ENCODE measurements at places on chromosomes 6 and 20.

- no peak for DNase-seq
Observed at GRCh38 chr6:6971369-6971768, 136.4 kb upstream of the RREB1 start.

DNA sequence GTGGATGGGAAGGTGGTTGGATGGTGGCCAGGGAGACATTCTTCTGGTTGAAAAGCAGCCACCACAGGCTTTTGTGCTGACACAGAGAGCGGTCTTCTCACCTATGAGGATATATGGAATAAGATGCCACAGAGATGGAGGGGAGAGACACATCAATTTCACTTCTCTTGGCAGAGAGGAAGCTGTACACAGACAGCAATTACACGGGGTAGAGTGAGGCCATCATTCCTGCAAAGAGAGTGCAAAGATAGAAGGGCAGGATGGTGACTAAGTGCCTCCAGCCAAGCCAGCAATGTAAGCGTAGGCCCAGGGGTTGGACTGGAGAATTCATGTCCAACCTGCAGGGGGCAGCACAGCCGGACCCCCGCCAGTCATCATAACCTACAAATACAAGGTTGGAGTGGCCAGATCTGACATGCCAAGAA is 56.4 kb downstream of the NRN1 start:
- no peak for DNase-seq

DNA sequence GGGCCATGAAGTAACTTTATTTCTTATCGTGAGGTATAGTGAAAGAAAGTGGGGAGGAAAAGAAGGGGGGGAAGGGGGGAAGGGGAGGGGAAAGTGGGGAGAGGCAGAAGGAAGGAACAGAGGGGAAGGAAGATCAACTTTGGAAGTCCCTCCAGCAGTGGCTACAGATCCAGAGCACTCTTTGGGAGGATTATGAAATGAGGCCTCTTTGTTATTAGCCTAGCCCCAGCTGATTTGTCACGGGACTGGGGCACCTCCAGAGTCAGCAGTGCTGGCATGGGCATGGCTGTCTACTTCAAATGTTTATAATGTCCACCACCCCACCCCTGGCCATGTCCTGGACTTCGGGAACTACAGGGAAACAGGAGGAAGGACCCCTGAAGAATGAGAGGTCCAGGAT is 7.6 kb downstream of the MOCS1 start:
- no peak for DNase-seq

DNA sequence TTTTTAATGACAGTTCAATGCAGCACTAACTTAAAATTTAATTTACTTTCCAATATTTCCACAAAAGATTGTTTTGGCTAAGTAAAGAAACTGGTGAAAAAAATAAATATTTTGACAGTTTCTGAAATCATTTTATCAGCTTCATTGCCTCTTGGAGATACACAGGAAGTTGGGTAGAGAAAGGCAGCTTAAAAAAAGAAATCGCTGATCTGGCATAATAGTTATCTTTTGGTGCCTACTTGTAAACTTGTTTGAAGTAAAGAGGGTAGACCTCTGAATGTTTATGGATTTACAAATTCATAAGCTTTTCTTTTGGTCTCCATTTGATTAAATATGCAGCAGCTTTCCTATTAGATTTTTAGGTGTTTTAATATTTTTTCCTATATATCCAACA is 103.4 kb downstream of the RTN4IP1 start:
- no peak for DNase-seq

DNA sequence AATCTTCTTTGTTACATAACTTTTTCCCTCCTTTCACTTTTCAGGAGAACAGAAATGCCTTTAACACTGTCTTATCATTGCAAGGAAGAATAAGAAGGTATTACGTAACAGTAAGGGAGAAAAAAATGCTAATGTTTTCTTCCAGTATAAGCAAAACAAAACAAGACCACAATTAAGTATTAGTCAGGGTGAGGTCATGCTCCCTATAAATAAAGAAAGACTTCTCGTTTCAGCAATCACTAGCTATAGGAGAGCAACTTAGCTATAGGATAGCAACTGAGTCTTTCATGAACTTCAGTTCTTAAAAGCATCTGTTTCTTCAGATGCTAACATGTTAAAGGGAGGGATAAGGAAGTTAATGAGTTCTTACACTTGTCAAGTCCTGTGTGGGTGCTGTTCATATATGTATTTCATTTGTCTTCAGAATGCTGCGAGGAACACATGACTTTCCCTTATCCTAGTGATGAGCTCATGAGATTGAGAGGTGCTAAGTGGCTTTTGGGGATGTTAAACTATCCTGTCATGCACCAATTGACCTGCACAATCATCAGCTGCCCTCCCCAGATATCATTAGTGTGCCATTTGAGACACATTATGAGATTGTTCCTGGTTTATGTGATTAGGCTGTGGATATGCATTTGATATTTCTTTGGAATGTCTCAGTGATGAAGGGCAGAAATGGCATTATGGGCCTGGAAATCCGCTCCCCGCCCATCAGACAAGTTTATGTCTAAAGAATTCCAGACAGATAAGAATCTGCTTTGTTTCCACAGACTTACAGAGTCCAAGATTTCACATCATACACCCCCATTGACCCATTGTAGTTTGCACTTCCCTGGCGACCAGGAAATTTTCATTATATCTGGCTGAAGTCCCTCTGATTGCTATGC is 37.5 kb downstream of the LAMA4 start:
- DNase-seq, result no peak

DNA sequence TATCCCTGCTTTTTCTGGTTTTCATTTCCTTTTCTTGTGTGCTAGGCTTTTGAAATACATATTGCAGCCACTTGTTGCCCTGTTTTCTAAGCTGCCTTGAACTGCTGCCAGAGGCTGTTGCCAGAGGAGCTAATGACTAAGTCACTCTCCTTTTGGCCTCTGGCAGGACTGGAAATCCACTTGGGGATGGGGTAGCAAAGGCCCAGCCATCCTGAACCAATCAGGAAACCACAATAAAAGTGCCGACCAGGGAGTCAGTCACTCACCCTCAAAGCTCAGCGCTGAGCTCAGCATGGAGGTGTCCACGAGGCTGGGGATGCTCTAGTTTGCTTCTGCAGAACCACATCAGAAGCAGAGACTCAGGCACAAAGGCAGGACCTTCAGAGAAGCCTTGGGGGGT is 813.0 kb downstream of the DHX35 start:
- DNase-seq, result no peak

DNA sequence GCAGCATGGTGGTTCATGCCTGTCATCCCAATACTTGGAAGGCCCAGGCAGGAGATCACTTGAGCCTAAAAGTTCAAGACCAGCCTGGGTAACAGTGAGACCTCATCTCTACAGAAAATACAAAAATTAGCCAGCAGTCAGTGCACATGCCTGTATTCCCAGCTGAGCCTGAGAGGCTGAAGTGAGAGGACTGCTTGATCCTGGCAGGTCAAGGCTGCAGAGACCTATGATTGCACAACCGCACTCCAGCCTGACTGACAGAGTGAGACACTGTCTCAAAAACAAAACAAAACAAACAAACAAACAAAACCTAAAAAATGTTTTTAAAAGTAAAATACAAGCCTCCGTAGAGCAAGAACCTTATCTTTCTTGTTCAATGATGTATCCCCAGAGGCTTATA is 6.0 kb downstream of the CEP85L start:
- no peak for DNase-seq

- no peak for DNase-seq
Observed at GRCh38 chr6:126947070-126947469, 171.4 kb upstream of the RSPO3 start.

- DNase-seq, result no peak
Observed at GRCh38 chr6:131159578-131159977, 24.3 kb downstream of the AKAP7 start.

GRCh38 chr6:53854843-53855567 is 60.2 kb downstream of the LRRC1 start:
- no peak for DNase-seq

DNA sequence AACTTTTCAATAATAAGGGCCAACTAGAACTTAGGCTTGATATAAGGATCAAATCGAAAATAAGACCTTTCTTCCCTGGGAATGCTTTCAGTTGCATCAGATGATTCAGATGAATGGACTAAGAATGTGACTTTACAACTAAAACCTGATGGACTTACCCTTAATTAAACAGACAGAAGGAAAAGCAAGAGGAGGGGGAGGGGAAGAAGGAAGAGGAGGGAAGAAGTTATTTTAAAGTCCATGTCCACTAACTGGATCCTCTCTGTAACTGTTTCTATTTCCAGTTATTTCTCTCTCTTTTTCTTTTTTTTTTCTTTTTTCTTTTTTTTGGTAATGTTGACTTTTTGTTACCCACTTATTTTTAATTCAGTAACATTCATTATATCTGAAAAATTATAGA is 486.0 kb downstream of the MAFB start:
- no peak for DNase-seq

DNA sequence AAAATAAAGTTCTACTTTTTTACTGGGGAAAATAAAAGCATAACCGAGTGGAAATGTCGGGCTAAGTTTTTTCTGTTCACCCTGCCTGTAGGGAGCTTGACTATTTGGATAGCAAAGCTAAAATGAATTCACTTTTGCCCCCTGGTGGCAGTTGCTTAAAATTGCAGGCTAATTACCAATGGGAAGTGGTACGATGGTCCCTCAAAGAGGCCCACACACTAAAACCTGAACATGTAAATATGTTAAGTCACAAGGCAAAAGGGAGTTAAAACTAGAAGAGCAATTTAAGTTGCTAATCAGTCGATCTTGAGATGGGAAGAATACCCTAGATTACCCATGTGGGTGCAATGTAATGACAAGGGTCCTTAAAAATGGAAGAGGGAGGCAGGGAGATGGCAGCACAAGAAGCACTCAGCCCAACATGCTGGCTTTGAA is 916 bp upstream of the SUN5 start:
- DNase-seq, result no peak

- no peak for DNase-seq
Observed at GRCh38 chr20:2164966-2165365, 63.3 kb downstream of the STK35 start.

DNA sequence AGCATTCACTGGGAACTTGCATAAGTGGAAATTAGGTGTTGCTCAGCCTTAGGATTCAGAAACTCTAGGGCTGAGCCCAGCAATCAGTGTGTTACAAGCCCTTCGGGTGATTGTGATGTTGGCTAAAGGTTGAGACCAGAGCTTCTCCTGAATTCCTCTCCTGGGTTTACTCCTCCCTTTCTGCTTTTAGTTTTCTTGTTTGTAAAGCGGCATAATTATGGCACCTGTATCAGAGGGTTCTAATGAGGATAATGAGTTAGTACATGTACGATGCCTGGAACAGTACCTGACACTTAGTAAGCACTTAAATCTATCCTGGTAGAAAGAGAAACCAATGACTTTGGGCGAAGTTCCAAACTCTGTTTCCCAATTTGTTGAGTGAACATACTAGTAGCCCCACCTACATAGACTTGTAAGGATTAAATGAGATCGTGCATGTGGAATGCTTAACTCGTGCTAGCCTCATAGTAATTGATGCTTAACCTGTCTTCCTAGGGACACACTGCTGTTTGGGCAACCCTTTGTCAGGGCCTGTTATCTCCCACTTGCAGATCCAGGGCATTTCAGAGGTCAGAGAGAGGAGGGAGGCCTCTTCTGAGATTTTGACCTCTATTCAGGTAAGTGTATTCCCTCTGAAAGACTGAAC is 932 bp upstream of the EZR start:
- DNase-seq, result no peak

- DNase-seq, result no peak
Observed at GRCh38 chr6:6870921-6871320, 236.8 kb upstream of the RREB1 start.

GRCh38 chr6:42152024-42152423 is 9.6 kb upstream of the C6orf132 start:
- no peak for DNase-seq
